ENCODE measurements at places on chromosomes 5 and 9. TPM values are rescaled to one million over a fixed set of nuclear protein-coding genes. Genes with fewer than 3 reads are reported as not detected.

Gene CWC27
- 36.2 TPM for total RNA-seq

Gene TMEM252
- total RNA-seq = 2.3 TPM

Gene GPR150
- not detected for total RNA-seq

Gene KCNV2
- not detected for total RNA-seq

Gene ZFP37
- not detected for total RNA-seq

Gene PFN3
- not detected for total RNA-seq

Gene ST8SIA4
- 2.5 TPM for total RNA-seq

Gene GABRA1
- total RNA-seq = not detected

Gene SLC6A18
- not detected for total RNA-seq

Gene LCN12
- total RNA-seq = 2.9 TPM

Gene ARL15
- total RNA-seq = 42.2 TPM
